MG63 (cell line): ENCODE measurements at places on chromosomes 16 and 17.

DNA sequence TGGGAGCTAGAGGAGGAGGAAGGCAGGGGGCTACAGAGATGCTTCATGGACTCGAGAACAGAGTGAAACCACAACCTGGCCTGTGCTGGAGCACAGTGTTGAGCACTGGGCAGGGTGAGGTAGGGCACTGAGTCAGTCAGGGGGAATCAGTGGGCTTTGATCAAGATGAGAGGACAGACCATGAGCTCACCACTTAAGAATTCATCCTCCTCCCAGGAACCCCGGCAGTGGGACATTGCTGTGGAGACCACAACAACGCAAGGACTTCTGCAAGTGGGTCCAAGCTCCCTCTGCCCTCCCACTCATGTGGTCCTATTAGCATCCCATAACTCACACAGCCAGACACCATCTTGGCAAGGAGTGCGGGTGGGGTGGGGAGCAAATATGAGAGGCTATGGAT is 1.7 kb upstream of the CES5A start:
- DNase-seq: peak; percentile 13

DNA sequence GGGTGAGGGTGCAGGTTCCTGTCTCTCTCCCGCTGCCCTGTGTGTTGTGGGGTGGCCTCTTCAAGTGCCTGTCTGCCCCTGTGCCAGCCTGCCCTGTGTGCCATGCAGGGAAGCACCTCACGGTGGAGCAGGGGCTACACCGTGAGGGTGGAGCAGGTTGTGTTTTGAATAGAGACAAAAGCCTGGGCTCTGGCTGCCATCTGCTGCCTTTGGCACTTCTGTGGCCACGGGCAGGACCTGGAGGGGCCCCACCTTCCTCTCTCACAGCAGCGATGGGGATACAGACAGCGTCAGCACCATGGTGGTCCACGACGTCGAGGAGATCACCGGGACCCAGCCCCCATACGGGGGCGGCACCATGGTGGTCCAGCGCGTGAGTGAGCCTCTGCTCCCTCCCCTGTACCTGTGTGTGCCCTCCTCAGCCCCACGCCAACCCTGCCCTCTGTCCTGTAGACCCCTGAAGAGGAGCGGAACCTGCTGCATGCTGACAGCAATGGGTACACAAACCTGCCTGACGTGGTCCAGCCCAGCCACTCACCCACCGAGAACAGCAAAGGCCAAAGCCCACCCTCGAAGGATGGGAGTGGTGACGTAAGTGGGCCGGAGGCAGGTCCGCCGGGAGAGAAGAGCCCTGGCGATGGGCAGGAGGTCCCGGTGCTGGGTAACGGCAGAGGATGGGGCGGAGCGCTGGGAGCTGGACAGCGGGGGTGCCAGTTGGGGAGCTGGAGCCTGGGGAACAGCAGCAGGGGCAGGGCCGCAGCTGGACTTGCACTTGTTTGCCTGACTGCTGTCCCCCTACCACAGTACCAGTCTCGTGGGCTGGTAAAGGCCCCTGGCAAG is 5.4 kb upstream of the C17orf107 start:
- no peak for DNase-seq

- DNase-seq: no peak
Observed at GRCh38 chr16:78984887-78985464, 615.6 kb downstream of the MAF start.

DNA sequence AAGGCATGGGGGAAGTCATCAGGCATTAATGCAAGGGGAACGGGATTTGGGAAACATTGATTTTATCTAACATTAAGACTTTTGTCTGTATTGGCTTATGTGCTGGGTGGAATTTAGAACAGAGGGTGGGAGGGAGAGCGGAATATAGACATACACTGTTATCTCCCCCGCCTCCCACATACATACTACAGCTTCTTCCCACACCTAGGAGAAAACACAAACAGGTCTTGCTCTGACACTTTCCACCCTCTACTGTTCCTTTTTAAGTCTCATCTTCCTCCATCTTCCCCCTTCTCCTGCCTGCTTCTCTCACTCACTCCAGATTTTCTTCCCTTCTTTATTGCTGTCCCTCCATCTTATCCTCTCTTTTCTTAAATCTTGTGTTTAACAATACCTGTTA is 425 bp downstream of the OR4D1 start:
- DNase-seq: no peak

- no peak for DNase-seq
Observed at GRCh38 chr16:13414154-13414553, 505.8 kb upstream of the ERCC4 start.

DNA sequence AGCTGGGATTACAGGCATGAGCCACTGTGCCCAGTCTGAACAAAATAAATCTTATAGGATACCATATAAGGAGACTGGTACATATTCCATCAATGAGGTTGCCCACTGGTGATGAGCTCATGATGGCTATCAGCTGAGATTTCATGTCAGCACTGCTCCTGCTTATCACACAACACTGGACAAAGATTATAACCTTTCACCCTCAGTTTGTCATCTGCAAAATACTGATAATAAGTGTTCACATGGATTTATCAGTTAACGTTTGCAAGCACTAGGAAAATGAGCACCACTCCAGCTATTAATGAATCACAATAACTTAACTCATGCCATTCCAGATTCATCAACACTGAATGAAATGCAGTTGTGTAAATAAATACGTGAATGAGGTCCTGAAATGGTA is 83.7 kb downstream of the SSH2 start:
- no peak for DNase-seq

DNA sequence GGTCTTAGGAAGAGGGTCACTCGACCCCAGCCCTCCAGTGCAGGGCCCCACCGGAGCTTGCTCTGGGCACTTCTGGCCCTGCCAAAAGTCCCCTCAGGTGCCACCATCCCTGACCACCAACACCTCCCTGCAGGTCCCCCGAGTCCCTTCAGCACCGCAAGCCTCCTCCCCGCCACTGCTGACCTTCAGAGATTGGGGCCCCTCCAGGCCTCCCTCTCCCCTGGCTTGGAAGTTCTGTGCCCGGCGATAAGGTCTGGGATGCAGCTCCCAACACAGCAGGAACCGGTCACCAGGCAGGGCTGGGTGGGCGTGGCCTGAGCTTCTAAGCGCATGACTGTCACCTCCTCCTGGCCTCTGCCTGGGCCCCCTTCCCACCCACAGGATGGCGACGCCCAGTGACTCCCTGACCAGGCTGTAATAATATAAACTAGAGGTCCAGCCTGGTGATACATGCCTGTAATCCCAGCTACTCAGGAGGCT is 11.2 kb downstream of the PIEZO1 start:
- DNase-seq: peak; percentile 88

DNA sequence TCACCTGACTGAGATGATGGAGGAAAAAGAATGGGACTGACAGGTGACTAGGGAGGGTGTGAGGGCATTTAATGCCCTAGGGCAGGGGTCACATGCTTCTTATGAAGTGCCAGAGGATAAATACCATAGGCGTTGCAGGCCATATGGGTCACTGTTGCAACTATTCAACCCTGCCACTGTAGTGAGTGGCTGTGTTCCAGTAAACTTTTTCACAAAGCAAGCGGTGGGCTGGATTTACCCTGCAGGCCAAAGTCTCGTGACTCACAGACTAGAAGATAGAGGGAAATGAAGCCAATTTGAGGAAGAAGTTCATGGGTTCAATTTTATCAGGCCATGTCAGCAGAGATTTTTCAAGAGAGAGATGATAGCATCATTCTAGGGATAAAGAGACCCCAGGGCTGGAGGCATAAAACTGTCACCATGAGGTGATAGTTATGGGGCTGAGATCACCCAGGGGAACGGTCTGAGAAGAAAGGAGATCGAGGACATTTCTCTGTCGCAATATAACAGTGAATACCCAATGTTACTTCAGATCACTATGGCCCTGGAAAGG is 8.6 kb downstream of the ARHGAP17 start:
- peak; percentile 81 for DNase-seq

- DNase-seq: peak; percentile 78
Observed at GRCh38 chr16:3171855-3172593, 16.0 kb upstream of the OR1F1 start.

DNA sequence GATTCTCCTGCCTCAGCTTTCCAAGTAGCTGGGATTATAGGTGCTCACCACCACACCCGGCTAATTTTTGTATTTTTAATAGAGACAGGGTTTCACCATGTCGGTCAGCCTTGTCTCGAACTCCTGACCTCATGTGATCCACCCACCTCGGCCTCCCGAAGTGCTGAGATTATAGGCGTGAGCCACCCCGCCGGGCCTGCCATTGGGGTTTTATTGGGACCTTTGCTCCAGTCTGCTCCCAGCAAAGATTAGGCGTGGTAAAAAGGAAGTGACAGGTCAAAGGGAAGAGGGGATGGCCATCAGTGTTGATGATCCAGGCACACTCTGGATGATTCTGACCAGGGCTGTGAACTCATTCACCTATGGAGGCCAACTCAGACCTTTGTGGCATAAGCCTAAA is 20.5 kb downstream of the MYLK3 start:
- DNase-seq: no peak

DNA sequence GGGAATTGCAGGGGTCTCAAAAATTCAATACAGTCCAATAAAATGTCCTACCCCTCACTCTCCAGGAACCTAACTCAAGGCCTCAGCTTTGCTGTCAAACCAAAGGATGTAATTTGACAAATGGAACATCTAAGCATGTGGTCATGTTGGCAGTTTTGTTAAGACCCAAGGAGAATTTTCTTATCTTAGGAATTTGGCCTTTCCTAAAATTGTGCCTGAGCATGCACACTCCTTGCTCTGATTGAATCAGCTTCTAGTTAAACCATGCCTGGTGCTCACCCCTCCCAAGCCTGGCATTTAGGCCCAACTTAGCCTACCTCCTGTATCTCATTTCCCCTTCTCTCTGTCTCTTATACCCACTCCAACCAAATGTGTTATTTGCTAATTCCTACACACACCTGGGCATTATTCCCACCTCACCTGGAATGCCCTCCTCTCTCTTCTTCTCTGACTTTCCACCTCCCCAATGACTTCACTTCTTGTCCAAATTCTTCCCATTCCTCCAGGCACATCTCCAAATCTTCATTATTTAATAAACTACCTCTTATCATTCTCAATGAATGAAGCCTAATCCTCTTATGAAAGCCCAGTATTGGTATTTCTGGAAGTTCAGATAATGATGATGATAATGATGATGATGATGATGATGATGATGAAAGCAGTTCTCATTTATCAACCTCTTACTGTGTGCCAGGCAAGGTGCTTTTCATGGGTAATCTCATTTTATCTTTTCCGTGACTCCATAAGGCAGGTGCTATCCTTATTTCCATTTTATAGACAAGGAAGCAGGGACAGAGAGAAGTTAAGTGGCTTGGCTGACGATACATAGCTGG is 178.0 kb upstream of the IRX6 start:
- no peak for DNase-seq

DNA sequence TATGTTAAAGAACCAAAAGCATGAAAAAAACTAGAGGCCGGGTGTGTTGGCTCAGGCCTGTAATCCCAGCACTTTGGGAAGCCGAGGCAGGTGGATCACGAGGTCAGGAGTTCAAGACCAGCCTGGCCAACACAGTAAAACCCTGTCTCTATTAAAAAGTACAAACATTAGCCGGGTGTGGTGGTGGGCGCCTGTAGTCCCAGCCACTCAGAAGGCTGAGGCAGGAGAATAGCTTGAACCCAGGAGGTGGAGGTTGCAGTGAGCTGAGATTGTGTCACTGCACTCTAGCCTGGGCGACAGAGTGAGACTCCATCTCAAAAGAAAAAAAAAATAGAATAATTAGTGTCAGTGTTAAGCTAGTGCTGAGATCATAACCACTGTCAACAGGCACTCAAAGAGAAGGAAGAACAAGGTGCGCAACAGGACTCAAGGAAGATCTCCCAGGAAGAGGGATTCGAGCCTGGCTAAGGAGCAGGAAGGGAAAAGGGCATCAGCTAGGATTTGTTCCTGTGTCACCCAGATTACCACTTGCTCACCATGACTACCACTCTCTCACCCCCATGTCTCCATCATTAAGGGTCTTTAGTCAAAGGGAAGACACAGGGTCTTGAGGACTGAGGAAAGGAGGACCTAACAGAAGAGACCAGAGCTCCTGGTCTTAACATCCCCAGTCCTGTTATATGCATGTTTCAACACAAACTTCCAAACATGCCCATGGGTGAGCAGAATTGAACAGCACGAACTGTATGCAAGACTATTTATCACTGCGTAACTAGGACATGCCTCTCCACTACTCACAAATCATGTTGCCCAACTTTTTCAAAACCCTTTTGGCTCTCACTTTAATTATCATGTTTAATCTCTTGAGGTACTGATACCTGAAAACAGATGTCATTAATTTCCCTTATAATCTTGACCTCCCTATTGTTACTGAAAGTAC is 88.3 kb upstream of the PLEKHM1 start:
- no peak for DNase-seq

- peak; percentile 16 for DNase-seq
Observed at GRCh38 chr17:35252651-35253050, 9.8 kb downstream of the SLFN5 start.

- no peak for DNase-seq
Observed at GRCh38 chr16:29156511-29156910, 171.7 kb downstream of the LAT start.

DNA sequence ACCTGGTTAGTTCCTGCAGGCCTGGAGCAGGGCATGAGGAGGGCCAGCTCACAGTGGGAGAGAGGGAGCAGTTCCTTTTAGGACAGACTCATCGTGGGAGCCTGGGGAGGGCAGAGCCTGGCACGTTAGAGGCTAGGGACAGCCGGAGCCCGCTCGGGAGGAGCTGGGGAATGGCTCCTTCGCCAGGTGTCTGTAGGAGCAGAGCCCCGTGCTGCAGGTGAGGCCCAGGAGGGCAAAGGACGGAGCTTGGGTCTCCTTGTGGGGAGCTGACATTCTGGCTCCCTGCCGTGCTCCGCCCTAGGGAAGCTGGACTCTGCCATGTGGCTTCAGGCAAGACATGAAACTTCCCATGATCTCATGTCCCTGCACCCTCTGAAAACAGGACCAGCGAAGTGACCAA is 18.7 kb upstream of the MTSS2 start:
- no peak for DNase-seq

DNA sequence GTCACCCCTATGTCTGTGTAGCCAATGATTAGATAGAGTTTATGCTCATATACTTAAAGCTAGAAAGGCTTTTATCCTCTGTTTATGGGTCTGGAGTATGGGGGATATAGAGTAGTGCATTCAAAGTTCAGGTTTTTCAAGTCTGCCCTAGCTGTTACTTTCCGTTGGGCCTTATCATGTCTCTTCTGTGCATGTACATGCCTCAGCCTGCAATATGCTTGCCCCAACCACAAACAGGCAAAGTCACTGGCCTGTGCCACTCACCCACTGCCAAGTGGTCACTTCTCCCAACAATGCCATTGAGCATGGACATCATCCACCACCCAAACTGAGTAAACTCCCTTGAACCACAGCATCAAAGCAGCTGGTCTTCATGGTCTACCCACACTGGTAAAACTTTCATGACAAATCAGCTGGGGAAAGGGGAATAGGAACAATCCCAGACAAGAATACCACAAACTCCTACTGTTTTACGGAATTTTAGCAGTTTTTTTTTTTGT is 70.3 kb upstream of the C17orf78 start:
- DNase-seq: no peak
